Osteoblast (primary cell): ENCODE measurements at places on chromosomes 13 and 19. TPM values are rescaled to one million over a fixed set of nuclear protein-coding genes. Genes with fewer than 3 reads are reported as not detected.

Gene CGB5
- not detected in 2 replicates for total RNA-seq

Gene SIGLEC9
- under 0.01 TPM in 1 of 2 replicates, not detected in the other for total RNA-seq

Gene CLEC4G
- not detected in 2 replicates for total RNA-seq

Gene TMEM238
- total RNA-seq, result 0.29 TPM in 1 of 2 replicates, not detected in the other

Gene PRR22
- 0.29 and 0.36 TPM in 2 replicates for total RNA-seq

Gene NKG7
- not detected in 2 replicates for total RNA-seq

Gene B3GNT3
- not detected in 2 replicates for total RNA-seq

Gene ASPDH
- not detected in 2 replicates for total RNA-seq

Gene ZNF844
- 10.0 and 10.9 TPM in 2 replicates for total RNA-seq
